ENCODE measurements at places on chromosomes 16 and 17.

GRCh38 chr17:43897831-43898230 lies 9.5 kb downstream of the MPP2 start:
- DNase-seq = no peak

DNA sequence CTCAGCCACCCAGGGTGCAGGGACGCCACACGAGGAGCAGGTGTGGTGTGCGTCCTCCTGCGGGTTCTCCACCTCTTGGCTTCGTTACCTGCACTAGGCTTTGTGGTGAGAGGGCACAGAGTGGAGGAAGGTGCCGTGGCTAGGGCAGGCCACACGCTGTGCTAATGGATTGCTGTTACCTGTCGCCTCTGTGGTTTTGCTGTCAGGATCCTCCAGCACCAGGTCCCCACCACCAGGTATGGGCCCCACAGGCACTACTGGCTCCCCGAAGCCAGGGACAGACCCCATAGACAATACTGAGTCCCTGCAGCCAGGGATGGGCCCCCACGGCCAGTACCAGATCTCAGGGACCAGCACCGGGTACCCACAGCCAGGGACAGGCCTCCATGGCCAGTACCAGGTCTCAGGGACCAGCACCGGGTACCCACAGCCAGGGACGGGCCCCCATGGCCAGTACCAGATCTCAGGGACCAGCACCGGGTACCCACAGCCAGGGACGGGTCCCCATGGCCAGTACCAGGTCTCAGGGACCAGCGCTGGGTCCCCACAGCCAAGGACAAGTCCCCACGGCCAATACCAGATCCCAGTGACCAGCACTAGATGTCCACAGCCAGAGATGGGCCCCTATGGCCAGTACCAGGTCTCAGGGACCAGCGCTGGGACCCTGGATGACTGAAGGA lies 315.6 kb downstream of the SEC14L1 start:
- no peak for DNase-seq

- peak; percentile 11 for DNase-seq
Observed at GRCh38 chr16:55499951-55500529, 8.8 kb upstream of the LPCAT2 start.

GRCh38 chr16:17407321-17407720 lies 63.4 kb downstream of the XYLT1 start:
- DNase-seq = no peak

DNA sequence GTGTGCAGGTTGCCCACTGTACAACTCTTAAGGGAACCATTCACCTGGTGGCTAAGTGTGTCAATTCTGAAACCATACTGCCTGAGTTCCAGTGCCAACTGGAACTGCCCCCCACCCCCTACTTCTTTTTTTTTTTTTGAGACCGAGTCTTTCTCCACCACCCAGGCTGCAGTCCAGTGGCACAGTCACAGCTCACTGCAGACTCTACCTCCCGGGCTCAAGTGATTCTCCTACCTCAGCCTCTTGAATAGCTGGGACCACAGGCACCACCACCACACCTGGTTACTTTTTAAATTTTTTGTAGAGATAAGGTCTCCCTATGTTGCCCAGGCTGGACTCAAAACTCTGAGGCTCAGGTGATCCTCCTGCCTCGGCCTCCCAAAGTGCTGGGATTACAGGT lies 40.4 kb upstream of the DHX8 start:
- DNase-seq = no peak

- peak; percentile 61 for DNase-seq
Observed at GRCh38 chr16:785563-786535, 2.3 kb downstream of the RPUSD1 start.

GRCh38 chr16:88510091-88510994 lies 57.3 kb downstream of the ZFPM1 start:
- no peak for DNase-seq

GRCh38 chr16:74660383-74660782 lies 6.3 kb downstream of the RFWD3 start:
- DNase-seq = no peak

DNA sequence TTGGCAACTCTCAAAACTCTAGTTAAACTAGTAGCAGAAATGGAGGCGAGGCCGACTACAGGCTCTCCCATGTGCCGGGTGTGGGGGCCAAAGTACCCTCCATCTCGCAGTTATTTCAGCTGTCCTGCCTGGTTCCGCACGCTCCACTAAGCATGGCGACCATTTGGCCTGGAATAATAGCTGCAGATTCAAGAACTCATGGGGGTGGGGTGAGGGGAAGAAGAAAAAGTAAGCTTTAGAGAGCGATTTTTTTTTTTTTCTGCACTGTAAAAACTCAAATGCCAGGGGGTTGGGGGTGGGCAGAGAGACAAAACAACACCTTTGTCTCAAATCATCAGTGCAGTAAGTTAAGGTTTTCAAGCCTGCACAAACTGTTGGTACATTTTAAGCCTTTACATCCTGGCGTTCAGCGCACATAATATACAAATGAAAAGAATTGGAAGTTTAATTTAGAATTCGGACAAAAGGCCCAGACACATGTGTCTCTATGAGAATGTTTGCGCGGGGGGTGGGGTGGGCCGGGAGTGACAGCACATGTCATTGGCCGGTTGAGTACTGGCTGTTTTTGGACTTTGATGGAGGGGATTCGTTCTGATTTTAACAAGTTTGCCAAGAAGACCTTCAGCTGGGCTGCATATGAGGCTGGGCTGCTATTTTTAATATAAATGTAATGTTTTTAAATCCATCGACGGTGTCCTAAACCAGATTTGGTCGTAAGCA lies 694.7 kb upstream of the SALL1 start:
- no peak for DNase-seq

GRCh38 chr16:51592001-51592501 lies 441.0 kb upstream of the SALL1 start:
- DNase-seq = no peak

GRCh38 chr16:22898131-22898530 lies 84.2 kb downstream of the HS3ST2 start:
- no peak for DNase-seq

DNA sequence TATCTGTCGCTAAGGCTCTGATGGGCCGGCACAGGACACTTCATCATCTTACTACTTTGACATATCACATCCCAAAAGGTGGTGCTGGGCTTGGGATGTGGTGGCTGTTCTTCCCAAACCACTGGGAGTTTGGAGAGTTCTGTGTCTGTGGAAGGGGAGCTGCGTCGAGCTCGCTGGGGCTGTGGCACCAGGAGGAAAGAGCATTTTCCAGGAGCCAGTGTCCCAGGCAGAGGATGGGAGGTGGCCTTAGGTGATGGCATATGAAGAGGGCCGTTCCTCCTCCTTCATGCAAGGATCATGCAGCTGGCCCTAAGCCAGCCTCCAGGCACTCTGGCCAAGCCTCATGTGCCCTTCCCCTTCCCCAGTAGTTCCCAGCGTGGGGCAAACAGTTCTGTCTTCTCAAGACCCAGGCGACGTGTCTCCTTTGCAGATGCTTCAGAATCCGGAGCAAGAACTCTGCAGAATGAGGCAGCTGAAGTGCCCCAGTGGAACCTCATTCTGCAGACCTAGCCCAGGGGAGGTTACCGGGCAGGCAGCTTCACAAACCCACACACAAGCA lies 89.4 kb upstream of the TNRC6C start:
- no peak for DNase-seq

DNA sequence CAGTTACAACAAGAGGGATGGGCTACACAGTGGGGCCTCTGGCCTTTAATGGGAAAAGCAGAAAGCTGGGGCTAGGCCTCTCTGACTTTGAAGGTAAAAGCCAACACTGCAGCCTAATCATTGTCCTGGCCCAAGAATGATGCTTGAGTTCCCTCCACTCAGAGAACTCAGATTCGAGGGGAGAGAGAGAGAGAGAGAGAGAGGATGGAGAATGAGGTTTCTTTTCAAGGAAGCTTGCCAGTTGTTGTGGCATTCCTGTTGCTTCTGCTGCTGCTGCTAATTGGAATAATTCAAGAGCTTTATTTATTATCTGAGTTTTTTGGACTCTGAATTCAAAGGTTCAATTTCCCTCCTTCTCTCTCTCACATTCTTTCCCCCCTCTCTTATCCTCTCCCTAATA lies 144.6 kb upstream of the IRX6 start:
- DNase-seq = no peak

DNA sequence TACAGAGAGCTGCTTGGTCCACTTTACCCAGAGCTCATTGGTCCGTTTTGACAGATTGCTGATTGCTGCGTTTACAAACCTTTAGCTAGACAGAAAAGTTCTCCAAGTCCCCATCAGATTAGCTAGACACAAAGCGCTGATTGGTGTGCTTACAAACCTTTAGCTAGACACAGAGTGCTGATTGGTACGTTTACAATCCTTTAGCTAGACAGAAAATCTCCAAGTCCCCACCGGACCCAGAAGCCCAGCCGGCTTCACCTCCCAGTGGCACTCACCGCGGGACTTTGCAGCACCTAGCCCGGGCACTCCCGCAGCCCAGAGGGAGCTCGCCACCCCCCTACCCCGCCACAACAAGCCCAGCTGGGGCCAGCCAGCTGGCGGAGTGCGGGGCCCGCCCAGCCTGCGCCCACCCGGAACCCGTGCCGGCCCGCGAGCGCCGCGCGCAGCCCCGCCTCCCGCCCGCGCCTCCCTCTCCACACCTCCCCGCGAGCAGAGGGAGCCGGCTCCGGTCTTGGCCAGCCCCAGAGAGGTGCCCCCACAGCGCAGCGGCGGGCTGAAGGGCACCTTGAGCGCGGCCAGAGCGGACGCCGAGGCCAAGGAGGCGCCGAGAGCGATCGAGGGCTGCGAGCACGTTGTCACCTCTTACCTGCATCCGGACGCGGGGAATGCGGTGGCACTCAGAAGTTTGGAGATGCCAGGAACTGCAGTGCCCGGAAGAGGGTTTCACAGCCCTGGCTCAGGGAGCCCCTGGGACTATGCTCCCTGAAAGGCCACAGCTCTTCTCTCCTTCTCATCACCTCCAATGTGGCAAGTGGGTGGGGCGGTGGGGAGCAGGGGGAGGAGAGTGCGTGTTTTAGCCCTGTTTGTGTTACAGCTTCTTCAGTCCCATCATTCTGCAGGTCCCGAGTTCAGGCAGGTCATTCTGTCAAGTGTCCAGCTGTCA lies 1504.5 kb downstream of the CDH11 start:
- DNase-seq = no peak

DNA sequence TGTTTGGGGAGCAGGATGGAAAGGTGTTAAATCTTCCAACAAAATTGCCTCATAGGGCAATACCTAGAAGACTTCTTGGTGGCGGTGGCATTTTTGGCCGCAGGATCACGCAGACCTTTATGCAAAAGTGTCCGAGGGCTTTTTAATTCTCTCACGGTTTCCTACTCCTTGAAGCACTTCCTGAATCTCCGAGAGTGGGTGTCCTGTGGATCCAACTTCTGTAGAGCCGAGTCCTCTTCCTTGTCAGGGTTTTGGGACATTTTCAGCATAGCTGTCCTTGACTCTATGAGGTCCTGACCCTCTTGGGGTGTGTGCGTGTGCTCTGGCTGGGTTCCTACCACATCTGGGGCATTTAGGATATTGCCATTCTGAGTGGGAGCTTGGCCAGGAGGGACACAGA lies 31.7 kb downstream of the IL21R start:
- no peak for DNase-seq

DNA sequence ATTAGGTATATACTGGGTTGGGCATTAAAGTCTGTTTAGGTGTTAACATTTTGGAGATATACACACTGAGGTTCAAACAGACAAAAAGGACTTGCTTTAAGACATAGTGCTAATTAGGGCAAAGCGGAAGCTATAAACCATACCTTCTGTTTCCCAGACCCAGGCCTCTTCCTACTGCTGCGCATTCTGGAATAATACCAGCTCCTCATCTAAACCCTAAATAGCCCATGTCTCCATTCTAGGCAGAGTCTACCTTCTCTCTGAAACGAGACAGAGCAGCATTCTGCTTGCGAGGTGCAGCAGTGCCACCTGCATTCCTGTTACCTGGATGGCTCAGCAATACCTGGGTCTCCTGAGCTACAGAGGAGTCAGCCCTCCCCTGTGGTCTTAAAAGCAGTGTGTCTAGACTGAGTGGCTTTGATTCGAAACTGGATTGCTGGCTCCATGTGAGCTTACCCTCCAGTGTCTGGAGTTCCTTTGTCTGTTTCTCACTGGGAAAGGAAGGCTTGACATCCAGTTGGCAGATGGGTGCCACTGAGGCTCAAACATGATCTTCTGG lies 6.4 kb downstream of the YPEL2 start:
- no peak for DNase-seq

- no peak for DNase-seq
Observed at GRCh38 chr16:24692854-24693253, 36.6 kb upstream of the TNRC6A start.

DNA sequence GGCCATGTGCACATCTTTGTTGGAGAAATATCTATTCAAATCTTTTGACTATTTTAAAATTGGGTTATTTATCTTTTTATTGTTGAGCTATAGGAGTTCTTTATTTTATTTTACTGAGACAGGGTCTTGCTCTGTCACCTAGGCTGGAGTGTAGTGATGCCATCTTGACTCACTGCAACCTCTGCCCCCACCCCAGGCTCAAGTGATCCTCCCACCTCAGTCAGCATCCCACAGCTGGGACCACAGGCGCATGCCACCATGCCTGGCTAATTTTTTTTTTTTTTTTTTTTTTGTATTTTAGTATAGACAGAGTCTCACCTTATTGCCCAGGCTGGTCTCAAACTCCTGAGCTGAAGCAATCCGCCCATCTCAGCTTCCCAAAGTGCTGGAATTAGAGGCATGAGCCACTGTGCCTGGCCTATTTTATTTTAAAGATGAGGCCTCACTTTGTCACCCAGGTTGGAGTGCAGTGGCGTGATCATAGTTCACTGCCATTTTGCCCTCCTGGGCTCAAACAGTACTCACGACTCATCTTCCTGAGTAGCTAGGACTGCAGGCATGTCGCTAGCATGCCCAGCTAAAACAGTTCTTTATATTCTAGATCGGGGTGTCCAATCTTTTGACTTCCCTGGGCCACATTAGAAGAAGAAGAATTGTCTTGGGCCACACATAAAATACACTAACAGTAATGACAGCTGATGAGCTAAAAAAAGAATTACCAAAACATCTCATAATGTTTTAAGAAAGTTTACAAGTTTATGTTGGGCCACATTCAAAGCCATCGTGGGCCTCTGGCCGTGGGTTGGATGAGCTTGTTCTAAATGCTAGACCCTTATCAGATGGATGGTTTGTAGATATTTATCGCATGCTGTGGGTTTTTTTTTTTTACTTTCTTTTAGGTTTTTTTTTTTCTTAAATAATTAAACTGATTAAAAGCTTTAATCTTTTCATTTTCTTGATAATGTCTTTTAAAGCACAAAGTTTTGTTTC lies 13.7 kb downstream of the TENT4B start:
- DNase-seq = no peak

GRCh38 chr17:17151055-17151454 lies 55.1 kb downstream of the PLD6 start:
- no peak for DNase-seq

- no peak for DNase-seq
Observed at GRCh38 chr17:59638553-59638952, 18.9 kb downstream of the CLTC start.

- DNase-seq = no peak
Observed at GRCh38 chr17:2335726-2336214, 487 bp downstream of the TSR1 start.

Data from activated CD8-positive, alpha-beta memory T cell treated with anti-CD3 and anti-CD28 coated beads for 48 hours (primary cell).